Stimulated activated CD8-positive, alpha-beta memory T cell treated with anti-CD3 and anti-CD28 coated beads, Interleukin-4, amount 100 ng/mL, for 4 hours (primary cell): ENCODE measurements at places on chromosomes 4 and X.

- DNase-seq, result no peak
Measured at GRCh38 chr4:52665592-52665991, 6.5 kb upstream of the USP46 start.

DNA sequence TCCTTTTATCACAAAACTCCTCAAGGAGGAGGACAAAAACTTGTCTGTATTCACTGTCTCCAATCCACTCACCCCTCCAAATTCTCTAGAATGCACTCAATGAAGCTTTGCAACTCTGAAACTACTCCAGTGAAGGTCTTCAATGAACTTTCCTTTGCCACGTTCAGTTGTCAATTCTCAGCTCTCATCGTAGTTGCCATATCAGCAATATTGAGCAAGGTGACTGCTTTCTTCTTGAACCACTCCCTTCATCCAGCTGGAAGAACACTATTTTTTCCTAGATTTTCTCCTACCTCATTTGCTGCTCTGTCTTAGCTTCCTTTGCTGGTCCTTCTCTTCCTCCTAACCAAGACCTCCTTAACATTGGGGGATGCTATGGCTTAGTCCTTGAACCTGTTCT, 191.8 kb downstream of the KDR start:
- no peak for DNase-seq

DNA sequence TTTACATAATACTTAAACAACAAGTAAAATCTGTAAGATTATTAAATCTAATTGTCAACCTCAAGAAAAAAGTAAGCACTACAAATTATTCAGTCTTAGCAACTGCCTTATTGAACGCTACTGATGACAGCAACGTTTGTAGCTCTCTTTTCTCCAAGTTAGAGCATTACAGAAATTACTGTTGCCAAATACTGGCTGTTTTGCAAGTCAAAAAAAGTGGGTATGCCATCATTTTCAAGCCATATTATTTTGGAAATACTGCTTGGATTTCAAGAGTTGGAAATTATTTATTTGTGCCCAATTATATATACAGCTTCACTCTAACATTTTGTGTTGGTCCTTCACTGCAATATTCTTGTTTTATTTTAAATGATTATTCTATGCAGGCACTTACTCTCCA, 221.7 kb downstream of the CXXC4 start:
- no peak for DNase-seq

GRCh38 chr4:31375936-31376335, 655.8 kb downstream of the PCDH7 start:
- DNase-seq, result no peak

GRCh38 chr4:83259586-83259985, 25.0 kb downstream of the COQ2 start:
- no peak for DNase-seq

- DNase-seq, result no peak
Measured at GRCh38 chr4:137960371-137961050, 281.6 kb downstream of the SLC7A11 start.

- DNase-seq, result no peak
Measured at GRCh38 chrX:76183289-76184049, 10.6 kb downstream of the PBDC1 start.

- DNase-seq, result no peak
Measured at GRCh38 chr4:106796876-106797275, 239.2 kb downstream of the DKK2 start.

- DNase-seq, result no peak
Measured at GRCh38 chr4:175412161-175412560, 399.9 kb downstream of the GPM6A start.

DNA sequence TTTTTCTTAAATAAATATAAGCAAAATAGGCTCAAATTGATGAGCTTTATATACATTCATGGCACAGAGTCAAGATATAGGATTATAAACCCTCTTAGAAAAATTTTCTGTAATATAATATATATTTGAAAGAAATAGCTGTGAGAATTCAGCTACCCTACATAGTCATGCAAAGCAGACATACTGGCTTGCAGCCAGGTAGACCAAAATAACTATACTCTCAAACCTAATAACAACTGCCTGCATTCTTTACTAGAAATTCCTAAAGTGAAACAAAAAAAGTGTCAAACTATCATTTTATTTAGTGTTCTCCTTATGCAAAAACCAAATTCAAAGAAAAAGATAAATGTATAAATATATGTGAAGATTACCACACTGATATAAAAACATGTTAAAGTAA, 1390.2 kb downstream of the C4orf33 start:
- no peak for DNase-seq

GRCh38 chrX:20432048-20432447, 165.3 kb upstream of the RPS6KA3 start:
- DNase-seq, result no peak

DNA sequence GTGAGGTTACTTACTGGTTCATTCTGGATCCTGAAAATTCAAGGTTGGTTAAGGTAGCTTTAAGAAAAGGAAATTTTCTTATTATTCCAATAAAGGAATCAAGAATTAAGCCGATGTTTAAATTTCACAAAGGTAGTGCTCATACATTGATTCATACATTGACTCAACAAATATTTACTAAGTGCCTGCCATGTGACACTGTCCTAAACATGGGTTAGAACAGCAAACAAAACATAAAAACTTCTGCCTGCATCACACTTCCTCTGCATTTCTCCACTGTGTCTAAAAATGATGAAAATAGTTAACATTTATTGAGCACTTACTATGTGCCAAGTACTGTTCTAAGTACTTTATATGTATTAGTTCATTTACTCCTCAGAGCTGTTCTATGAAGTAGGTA, 75.7 kb downstream of the RASL11B start:
- DNase-seq, result no peak
